ENCODE measurements at places on chromosomes 3 and 15.
A peak's percentile ranks its signal among the peaks of the same experiment; 100 is the strongest.

- DNase-seq = no peak
Measured at GRCh38 chr3:75983609-75984290, 198.4 kb upstream of the ZNF717 start.

DNA sequence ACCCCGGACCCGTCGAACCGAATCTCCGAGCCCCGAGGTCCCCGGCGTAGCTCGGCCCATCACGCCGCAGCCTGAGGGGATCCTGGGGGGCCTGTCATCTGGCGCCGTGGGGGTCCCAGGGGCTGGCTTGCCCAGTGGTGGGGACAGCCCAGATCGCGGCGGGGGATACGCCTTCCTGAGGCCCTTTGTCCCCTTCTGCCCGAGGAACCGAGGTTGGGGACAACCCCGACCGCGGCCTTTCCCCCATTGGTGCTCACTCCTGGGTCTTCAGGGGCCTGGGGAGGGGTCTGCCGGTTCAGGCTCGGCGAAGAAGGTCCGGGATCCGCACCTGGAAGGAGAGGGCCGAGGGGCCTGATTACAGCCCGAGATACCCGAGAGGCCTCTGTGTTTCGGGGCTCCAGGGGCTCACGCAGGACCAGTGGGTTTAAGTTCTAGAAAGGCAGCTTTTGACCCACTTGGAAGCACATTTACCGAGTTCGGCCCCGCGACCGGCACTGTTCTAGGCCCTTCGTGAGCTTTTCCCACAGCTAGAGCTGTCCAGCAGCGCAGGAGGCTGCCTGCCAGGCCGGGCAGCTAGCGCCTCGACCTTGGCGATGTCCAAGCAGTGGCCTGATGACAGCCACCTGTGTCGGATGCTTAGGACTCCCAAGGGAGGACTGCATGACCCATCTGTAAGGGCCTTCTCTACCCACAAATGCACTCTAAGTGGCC lies 504 bp downstream of the ABHD2 start:
- no peak for DNase-seq

GRCh38 chr3:135084405-135084804 lies 289.3 kb downstream of the EPHB1 start:
- peak; percentile 53 for DNase-seq

GRCh38 chr15:36603987-36604386 lies 24.6 kb downstream of the CDIN1 start:
- no peak for DNase-seq

DNA sequence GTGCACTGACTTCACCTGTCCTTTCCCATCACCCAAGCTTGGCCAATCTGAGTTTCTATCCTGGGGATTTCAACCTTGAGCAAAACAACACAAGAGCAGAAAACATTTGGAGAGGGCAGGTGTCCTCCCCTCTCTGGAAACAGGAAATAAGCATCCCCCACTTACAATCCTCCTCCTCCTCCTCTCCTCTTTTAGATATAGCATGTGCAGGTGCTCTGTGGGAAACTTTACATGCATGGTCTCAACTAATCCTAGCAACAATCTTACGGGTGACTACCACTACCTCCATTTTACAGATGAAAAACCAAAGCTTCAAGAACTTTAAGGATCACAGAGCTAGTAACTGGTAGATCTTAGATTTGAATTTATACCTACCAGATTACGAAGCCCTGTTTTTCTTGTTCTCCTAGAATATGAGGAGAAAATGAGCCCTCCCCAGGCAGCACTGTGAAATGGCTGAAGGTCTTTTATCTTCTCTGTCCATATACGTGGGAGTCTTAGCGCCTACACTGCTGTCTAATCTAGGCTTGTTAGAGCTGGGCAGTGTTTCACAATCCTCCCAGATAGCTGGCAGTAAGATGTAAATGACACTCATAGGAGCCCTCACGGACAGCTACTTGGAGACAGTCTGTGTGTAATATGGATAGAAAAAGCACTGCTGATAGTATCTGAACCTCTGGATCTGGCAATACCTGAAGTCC lies 301.2 kb upstream of the PROK2 start:
- DNase-seq = no peak

DNA sequence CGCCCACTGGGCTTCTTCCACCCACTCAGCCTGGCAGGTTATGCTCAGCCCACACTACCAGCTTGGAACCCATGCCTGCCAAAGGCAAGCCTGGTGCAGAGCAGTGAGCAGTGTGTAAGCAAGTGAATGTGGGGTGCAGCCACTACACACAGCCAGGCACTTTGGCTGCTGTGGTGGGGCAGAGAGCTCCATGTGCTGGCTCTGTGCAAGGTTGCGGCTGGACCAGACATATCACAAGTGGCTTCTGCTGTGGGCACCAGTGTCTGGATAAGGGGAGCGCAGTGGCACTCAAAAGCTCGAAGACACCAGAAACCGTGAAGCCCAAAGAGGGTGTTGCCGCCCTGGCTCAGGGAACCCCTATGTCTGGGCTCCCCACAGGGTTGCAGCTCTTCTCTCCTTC lies 563.7 kb downstream of the SI start:
- no peak for DNase-seq

GRCh38 chr3:29331456-29332194 lies 50.8 kb downstream of the RBMS3 start:
- no peak for DNase-seq

- no peak for DNase-seq
Measured at GRCh38 chr15:97729270-97729669, 231.2 kb upstream of the ARRDC4 start.

- DNase-seq = no peak
Measured at GRCh38 chr15:85335193-85335942, 45.0 kb upstream of the AKAP13 start.

DNA sequence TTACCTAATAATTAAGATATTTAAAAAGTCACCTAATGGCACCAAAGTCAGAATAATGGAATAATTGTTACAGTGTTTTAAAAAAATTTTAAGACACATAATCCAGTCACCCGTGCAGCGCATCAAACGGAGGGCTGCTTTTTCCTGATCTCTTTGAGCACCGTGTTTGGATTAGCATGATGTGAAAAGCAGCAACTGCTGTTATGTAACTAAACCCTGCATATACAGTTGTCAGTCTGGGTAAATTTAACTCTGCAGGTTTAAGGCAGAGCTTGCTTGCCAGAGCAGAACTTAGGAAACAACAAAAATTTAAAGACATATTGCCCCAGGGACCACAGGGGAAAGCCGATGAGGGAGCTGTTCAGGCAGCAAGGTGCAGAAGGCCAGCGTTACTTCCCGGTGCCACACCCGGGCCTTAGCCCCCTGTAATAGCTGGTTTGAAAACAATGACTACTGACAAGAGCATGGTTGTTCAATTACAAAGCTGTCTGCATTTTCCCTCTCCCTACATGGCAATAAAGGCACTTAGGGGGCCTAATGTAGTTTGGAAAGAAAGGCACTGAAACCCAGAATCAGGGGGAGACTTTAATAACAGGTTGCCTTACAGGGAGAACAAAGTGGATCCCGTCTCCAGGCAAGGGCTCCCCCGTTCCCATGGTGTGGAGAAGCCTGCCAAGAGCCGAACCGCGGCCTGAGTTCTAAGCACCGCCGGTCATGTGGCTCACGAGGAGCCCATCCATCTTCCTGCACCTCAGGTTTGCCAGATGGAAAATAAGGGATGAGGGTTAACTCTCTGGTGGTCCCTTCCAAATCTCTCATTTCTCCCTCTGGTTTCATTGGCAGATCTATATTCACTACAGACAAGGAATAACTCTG lies 32.2 kb downstream of the RORA start:
- no peak for DNase-seq

GRCh38 chr15:99503411-99503810 lies 62.4 kb upstream of the MEF2A start:
- DNase-seq = no peak

GRCh38 chr3:185175370-185175987 lies 22.6 kb upstream of the C3orf70 start:
- DNase-seq = no peak

- no peak for DNase-seq
Measured at GRCh38 chr3:459311-459670, 262.7 kb downstream of the CHL1 start.

- DNase-seq = no peak
Measured at GRCh38 chr3:157918402-157918801, 187.8 kb downstream of the SHOX2 start.

- DNase-seq = peak; percentile 43
Measured at GRCh38 chr3:124097362-124098131, 105.6 kb upstream of the ROPN1 start.

- no peak for DNase-seq
Measured at GRCh38 chr3:71281280-71281679, 302.2 kb downstream of the FOXP1 start.

DNA sequence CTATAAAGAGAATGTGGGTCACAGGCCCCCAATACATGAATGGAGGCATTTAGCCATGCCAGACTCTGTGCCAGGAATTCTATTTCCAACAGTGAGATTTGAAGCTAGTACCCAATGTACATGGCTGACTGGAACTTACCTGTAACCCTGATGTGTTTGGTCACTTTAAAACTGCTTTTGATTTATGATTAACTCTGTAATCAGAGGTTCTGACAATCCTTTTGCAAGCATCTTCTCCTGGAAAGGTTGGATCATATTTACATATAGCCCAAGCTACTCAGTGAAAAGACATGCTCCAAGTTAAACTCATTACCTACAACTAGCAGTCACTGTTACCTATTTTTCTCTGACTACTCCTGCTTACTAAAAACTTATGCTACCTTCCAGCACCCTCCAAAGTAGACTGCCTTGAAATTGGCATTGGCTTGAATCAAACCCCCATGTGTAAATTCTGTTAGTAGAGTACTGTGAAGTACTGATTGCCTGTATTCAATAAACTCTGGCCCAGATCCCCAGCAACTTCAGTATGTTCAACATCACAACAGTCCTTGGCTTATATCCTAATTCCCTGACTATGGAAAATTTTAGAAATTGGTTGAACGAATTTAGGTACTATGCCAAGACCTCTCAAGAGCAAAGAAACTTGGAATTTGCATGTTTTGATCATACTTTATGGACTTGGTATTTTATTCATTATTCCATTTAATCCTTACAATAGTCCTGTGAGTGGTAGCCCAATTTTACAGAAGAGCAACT lies 665.6 kb upstream of the NECTIN3 start:
- DNase-seq = no peak

GRCh38 chr15:26453914-26454313 lies 319.0 kb downstream of the GABRB3 start:
- no peak for DNase-seq

Measured in NCI-H345 (cell line).